Iris pigment epithelial cell (primary cell): ENCODE measurements at places on chromosomes 5 and 9.
A peak's percentile ranks its signal among the peaks of the same experiment; 100 is the strongest.

DNA sequence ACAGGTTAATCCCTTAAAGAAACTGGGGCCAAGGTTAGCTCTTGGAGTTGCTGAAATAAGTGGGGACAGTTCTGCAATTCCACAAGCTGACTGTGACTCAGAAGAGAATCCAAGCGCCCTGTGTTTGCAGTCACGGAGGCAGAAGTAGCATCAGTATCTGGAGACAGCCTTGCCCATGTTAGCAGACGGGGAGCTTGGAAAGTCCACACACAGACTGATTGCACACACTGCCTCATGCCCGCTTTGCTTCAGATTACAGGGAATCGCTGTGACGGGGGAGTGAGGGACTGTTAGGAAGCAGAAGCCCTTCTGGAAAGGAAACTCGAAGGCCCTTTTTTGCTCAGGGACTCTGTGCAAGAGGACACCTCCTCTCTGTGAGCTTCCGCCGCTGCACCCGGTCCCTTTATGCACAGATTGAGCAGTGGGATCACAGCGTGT, 30.9 kb upstream of the PPP1R26 start:
- DNase-seq: no peak

GRCh38 chr9:27117489-27118135, 8.6 kb downstream of the TEK start:
- DNase-seq: peak; percentile 48

DNA sequence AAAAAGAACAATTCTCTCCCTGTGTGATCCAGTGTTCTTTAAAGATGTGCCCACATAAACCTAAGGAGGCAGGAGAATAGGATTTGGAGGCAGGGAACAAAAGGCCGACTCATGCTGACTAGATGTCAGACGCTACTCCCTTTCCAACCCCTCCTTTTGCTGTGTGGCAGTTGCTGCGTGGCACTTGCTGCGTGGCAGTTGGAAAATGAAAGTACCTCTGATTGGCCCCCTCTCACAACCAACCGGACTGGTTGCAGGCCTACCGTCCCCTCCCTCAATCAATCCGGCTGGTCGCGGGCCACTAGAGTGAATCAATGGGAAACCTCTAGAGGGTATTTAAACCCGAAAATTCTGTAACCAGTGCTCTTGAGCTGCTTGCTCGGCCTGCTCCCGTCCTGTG, 551.0 kb downstream of the KIF4B start:
- DNase-seq: no peak

DNA sequence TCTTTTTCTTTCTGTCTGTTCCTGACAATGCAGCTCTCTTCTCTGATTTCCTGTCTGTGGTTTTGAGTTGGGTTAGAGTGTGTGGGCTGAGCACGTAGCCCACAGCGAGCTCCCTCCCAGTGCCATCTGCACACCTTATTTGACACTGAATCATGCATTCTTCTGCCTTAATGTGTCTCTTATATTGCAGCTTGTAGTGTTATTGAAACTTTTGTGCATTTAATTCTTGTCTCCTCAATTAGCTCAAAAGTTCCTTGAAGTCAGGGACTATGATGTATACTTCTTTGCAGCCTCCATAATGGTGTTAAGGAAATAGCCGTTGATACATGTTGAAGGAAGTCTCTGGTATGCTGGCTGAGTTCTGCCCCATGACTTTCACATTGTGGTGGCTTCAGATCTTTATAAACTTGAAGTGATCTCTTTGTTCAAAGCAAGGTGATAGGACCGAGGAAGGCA, 576.2 kb upstream of the CLINT1 start:
- DNase-seq: peak; percentile 48

DNA sequence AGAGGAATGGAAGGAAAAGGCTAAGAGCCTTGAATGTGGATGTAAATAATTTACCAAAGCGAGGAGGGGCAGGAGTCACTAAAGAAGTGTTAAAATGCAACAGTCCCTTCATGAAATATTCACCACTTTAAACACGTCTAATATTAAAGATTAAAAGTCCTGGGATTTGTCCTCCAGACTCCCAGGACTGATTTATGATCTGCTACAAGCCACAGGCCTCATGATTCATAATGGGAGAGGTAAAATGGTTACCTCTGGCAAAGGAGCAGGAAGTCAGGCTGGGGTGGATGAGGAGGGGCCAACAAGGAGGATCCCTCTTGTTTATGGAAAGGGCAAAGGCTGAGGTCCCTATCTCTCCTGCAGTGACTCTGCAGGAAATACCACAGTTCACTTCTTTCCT, 292.4 kb downstream of the TRIM32 start:
- no peak for DNase-seq

- no peak for DNase-seq
Measured at GRCh38 chr5:16797951-16798350, 138.1 kb downstream of the MYO10 start.

DNA sequence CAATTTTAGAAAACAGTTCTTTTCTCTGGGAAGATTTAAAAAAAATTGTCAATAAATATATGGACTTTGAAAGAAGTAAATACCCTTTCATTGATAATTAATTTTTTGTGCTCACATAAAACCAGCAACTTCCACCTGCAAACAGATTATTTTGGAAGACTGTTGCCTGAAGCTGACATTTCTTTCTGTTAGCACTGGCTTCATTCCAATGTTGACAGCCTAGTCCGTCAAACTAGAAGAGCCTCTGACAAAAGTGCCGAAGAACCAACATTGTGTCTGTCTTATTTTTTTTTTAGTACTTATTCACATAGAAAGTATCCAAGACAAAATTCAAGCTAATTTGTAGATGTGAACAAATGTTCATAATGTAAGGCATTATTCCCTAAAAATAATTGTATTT, 108.6 kb upstream of the TMEM161B start:
- DNase-seq: no peak

DNA sequence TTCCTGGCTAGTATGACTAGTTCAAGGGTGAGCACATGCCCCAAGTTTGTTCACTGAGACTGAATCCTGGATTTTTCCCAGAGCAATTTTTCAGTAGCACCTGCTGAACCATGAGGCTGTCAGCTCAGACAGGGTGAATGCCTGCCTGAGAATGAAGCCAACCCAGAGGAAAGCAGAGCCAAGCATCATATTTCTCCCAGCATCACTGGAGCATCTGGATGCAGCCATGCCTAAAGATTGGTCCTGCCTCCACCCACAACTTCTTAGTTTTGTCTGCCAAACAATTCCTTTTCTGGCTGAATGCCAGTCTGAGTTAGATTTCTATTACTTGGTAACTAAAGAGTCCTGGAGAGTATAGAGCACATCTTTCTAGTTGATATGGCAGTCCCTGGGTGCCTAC, 343.6 kb downstream of the CSNK1G3 start:
- DNase-seq: peak; percentile 14

GRCh38 chr9:89945133-89945532, 340.3 kb downstream of the GADD45G start:
- DNase-seq: no peak

GRCh38 chr5:140251527-140251973, 51.4 kb downstream of the PFDN1 start:
- peak; percentile 93 for DNase-seq

GRCh38 chr9:129518074-129518473, 102.8 kb downstream of the C9orf50 start:
- DNase-seq: no peak

DNA sequence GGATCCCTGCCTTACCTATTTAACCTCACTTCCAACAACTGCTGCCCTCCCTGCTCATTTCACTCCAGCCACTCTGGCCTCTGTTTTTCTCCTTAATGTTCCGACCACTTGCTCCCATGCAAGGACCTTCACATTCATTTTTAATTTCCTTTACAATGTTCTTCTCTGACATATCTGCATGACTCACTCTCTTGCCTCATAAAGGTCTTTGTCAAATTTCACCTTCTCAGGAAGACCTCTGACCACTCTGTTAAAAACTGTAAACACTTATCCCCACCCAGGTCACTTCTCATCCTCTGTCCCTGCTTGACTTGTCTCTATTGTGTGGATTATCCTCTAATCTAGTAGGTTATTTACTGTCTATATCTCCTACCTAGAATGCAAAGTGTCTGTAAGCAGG, 751.2 kb downstream of the BRINP1 start:
- DNase-seq: peak; percentile 5

GRCh38 chr9:120413121-120414048, 166.6 kb downstream of the CDK5RAP2 start:
- DNase-seq: no peak

GRCh38 chr5:103126557-103126956, 6.5 kb downstream of the PPIP5K2 start:
- DNase-seq: no peak

DNA sequence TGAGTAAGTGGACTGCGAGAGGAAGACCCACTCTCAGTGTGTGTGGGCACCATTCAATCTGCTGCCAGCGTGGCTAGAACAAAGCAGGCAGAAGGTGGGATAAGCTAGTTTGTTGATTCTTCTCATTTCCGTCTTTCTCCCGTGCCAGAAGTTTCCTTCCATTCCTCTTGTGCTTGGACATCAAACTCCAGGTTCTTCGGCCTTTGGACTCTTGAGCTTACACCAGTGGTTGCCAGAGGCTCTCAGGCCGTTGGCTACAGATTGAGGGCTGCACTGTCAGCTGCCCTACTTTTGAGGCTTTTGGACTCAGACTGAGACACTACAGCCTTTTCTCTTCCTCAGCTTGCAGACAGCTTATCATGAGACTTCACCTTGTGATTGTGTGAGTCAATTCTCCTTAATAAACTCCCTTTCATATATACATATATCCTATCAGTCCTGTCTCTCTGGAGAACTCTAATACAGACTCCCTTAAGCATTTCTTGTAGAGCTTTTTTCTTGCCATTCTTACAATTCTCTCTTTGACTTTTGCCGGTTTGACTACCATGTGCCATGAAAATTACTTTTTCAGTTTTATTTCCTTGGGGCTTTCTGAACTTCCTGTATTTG, 494.9 kb downstream of the PRR16 start:
- no peak for DNase-seq

DNA sequence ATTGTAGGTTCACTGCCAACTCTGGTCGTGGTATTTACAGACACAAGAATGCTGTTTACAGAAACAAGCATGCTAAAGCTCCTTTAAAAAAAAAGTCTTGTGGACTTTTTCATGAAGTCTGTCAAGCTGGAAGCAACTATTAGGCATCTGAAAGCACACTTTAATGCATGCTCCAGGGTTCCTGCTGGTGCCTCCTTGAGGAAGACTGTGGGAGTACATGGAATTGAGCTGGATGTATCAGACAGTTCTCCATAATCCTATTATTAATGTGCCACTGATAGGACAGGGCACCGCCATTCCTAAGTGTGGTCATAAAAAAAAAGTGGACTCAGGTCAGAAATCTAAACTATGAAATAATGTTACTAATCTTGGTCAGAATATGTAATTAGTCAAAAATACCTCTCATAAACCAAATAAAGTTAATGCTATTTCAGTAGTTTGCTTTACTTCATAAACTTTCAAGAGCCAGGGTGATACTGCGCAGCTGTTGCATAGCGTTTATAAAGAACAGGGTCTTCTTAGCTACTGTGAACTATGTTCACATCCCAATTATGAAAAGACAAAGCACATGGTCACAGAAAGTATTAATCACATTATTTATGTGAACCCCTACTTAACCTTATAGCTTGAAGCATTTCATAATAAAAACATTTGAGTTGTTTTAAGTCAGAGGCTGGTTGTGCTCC, 390.8 kb upstream of the PTGER4 start:
- DNase-seq: no peak

- DNase-seq: no peak
Measured at GRCh38 chr9:110029956-110030480, 177.9 kb downstream of the C9orf152 start.

GRCh38 chr5:22985446-22985845, 132.3 kb upstream of the CDH12 start:
- DNase-seq: no peak

DNA sequence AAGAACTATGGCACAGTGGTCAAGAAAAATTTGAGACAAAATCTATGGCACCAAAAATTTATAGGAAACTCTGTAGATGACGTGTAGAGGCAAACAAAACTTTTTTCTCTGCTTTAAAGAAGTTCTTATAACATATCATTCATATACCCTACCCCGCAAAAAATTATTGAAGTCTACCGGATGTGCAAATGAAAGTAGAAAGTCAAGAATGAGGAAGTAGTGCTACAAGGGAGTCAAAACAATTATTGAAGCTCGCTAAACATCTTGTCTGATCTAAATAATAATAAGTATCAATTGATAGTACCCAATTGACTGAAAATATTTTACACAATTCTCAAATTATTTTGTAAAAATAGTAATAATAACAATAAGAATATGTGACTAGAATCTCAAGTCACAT, 398.5 kb downstream of the TAF11L14 start:
- DNase-seq: no peak

DNA sequence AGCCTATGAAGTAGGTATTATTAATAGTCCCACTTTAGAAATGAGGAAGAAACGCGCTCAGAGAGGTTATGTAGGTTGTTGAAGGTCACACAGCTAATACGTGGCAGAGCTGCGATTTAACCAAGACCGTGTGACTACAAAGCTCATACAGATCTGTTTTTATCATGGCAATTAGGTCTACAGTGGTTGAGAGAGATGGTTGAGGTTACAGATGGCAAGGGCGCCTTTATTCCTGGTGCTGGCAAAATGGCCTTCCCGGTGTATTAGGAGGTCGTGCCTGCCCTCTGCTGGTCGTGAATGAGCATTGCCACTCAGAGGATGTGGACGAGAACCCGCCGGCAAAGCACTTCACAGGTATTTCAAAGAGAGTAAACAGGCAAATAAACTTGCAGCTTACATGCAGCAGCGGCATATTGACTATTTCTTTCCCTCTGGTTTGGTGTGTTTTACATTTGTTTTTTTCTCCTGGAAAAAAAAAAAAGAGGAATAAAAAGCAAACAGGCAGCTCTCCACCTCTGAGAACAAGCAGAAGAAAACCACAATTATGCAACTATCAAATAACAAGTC, 65.3 kb upstream of the EGFLAM start:
- DNase-seq: peak; percentile 56

DNA sequence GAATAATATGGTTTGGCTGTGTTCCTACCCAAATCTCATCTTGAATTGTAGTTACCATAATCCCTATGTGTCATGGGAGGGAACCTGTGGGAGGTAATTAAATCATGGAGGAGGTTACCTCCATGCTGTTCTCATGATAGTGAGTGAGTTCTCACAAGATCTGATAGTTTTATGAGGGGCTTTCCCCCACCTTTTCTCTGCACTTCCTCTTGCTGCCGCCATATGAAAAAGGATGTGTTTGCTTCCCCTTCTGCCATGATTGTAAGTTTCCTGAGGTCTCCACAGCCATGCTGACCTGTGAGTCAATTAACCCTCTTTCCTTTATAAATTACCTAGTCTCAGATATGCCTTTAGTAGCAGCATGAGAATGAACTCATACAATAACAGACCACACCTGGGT, 63.7 kb upstream of the PRR16 start:
- DNase-seq: no peak

- DNase-seq: no peak
Measured at GRCh38 chr5:91438871-91439270, 55.8 kb upstream of the ARRDC3 start.
